ENCODE measurements at places on chromosomes 5 and 9. TPM values are rescaled to one million over a fixed set of nuclear protein-coding genes. Genes with fewer than 3 reads are reported as not detected.

MARVELD2 gene
- total RNA-seq = 4.9 TPM

- DNase-seq = no peak
Observed at GRCh38 chr5:79516986-79517385, 3.1 kb upstream of the HOMER1 start.

GRCh38 chr5:77186652-77187370 is 23.7 kb upstream of the PDE8B start:
- DNase-seq = no peak

GRCh38 chr9:15909297-15909696 is 356.5 kb downstream of the CCDC171 start:
- DNase-seq = no peak

AMBP gene
- total RNA-seq = not detected

MRPL41 gene
- total RNA-seq = 70.2 TPM

DNA sequence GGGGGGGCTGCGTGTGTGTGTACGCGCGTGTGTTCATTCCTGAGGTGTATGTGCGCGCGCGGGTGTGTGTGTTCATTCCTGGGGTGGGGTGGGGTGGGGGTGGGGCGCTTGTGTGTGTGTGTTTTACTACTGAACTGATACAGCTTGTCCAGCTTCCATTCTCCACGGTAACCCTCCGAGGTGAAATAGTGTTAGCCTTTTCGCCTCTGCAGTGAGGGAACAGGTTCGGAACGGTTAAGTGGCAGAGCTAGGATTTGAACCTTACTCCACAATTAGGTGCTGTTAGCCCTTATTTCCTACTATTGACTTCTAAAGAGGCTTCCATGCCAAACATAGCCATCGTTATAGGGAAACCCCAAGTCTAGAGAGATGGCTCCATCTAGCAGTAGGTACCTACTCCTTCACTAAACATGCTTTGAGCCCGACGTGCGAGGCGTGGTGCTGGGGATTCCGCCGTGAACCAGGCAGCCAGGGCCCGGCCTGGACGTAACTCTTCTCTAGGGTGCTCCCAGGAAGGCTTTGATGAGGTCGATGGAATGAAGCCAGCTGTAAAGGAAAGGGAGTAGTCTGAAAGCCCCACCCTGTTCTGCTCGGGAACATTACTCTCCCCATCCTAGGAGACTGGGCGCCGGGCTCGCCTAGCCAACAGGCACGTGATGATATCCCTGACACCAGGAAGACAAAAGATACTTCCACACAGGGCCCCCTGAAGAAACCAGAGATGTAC is 782 bp upstream of the SKP1 start:
- DNase-seq = no peak

DNA sequence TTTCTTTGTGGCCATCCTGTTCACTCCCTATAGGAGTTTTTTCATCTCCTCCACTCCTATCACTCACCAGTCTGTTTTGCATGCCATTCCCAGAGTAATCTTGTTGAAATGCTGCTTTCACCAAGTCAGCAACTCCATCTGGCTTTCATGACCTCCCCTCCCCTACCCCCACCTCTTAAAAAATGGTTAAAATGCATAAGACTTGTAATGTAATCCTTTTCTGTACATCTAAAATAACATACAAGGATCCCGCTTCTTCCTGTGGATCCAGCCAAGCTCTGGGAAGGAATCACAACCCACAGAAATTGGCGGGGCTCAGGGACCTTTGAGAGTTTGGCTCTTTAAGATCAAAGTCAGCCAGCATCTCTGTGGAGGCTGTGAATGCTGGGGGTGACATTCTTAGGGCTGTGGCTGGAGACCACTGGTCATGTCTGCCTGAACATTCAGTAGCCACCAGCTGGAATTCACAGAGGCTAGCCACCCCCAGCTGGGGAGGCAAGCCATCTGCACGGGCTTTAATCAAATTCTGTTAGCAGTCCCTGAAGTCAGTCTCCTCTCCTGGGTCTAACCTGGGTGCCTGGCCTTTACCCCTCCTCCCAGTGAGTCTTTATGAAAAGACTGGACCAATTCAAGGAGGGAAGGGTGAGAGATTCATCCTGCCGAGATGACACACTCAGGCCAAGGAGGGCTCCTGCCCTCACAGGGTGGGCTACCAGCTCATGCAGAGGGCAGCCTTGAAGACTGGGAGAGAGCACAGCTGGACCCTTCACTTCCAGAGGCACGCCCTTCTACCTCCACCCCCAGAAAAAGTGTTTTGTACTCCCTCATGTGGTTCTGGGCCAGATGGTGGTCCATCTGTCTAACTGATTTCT is 132.9 kb downstream of the LIFR start:
- no peak for DNase-seq

LRRC19 gene
- total RNA-seq = not detected

FOXI1 gene
- total RNA-seq = not detected

DNA sequence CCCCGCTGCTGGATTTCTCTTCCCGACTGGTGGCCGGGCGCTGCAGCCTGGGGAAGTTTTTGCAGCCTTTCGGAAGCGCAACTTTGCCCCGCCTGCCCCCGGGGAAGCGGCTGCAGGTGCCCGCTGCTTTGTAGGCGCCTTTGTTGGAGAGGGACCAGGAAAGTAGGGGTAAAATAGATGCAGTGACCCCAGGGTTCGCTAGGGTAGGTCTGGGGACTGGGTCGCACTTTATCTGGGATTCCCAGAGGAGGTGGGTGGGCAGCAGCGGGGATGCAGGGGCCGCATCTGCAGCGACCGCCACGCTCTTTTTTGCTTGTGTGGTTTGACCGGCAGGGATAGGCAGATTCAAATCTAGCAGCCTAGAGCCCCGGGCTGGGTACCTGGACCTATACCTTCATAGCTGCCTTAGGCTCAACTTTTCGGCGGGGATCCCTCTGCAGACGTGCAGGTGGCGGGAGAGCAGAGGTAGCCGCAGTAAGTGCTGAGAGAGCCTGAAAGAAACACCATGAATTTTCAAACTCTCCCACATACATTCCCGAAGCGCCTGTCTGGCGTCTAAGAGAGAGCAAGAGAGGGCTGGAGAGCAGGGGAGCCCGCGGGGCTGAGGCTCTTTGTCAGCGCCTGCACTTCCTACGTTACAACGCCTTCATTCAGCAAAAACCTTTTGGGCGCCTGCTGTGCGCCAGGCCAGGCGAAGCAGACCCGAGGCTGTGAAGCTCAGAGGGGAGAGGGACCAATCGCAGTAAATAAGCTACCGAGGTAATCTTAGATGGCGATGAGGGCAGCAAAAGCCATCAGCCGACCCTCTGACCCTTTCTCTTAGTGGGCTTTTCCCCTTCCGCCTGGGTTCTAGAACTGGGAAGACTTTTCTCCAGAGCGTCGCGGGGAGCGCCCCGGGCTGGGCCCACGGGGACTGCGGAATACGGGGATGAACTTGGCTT is 642 bp downstream of the SV2C start:
- DNase-seq = peak; percentile 2

Data from cardiac muscle cell (in vitro differentiated cells and primary cell).